ENCODE measurements at places on chromosomes 13 and 19. TPM values are rescaled to one million over a fixed set of nuclear protein-coding genes. Genes with fewer than 3 reads are reported as not detected.
A peak's percentile ranks its signal among the peaks of the same experiment; 100 is the strongest.

Gene RGCC
- total RNA-seq: 82.8 TPM

Gene POU4F1
- total RNA-seq: 1.2 TPM

Gene SPATA13
- 9.1 TPM for total RNA-seq

Gene RASAL3
- 1.4 TPM for total RNA-seq

DNA sequence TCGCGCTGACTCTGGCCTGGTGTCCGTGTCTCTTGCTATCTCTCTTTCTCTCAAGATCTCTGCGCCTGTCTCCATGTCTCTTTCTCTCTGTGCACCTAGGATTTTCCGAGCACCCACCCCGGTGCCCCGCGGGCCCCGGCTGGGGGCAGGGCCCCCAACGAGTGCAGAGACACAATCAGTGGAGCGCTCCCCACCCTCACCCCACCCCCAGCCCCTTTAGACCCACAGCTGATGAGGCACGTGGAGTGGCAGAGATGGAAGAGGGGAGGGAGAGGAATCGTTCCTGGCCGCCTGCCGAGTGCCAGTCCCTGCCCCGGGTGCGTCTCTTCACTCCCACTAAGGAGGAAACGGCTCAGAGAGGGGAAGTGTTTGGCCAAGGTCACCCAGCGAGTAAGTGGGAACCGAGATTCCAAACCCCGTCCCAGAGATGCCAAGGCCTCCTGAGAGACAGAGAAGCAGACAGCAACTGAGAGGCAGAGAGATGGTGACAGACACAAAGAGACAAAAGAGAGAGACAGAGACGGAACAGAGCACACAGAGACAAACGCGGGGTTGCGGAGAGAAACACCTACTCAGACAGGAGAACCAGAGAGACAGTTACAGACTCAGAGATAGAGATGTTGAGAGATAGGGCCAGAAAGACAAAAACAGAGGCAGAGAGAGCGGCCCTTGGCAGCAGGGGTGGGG lies 626 bp upstream of the BCL3 start:
- DNase-seq: peak; percentile 78

- peak; percentile 12 for DNase-seq
Measured at GRCh38 chr13:91078093-91078679, 269.3 kb upstream of the MIR17HG start.

- no peak for DNase-seq
Measured at GRCh38 chr19:49949742-49950589, 11.0 kb downstream of the SIGLEC11 start.

DNA sequence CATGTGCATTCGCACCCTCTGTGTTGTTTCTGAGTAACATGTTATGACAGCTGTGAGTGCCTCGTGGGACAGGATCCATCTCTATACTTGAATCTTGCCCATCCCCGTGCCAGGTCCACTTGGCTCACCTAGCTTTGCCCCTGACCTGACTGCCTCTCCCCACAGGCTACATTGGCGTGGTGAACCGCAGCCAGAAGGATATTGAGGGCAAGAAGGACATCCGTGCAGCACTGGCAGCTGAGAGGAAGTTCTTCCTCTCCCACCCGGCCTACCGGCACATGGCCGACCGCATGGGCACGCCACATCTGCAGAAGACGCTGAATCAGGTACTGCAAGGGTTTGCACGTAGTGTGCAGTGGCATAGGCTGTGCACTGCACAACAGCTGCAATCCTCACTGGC lies 53.2 kb downstream of the TMED1 start:
- no peak for DNase-seq

- no peak for DNase-seq
Measured at GRCh38 chr19:2524840-2525723, 49.2 kb downstream of the GADD45B start.

- no peak for DNase-seq
Measured at GRCh38 chr19:12543855-12544254, 7.4 kb downstream of the ZNF564 start.

DNA sequence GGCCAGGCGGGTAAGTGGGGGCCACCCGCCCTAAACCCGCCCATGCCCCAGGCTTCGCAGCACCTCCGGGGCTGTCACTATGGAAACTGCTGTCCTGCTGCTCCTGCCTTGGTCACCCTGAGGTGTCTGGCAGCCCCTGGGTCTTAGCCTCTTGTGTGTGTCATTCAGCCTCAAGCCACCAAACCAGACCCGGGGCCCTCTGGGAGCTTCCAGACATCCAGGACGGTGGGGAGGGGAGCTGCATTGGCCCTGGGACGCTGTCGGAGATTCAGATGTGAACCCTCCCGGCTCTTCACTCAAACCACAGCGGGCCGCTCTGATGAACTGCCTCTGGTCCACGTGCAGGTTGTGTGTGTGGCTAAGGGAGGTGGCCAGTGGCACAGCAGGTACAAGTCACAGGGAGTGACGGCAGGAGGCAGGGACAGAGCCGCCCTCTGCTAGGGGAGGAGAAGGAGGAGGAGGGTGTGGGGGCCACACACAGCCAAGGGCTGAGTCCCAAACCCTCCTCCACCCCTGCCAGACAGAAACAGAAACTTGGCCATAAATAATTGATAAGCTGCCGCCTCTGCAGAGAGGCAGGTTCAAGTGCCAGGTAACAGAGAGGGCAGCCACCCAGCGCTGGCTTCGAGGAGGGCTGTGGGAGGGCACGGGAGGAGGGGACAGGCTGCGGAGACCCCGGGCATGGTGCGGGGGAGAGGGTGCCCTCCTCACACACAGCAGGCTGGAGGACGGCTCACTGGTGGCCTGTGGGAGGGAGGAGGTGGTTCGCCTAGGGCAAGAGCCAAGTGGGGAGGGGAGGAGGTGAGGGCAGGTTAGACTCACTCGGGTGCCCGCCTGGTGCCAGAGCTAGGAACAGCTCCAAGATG lies 8.0 kb downstream of the NANOS3 start:
- DNase-seq: no peak

Measured in umbilical cord (tissue), 2 donors.